Suprapubic skin (tissue), 4 donors: ENCODE measurements at places on chromosomes 3 and 15. TPM values are rescaled to one million over a fixed set of nuclear protein-coding genes. Genes with fewer than 3 reads are reported as not detected.

Gene RETNLB
- total RNA-seq = not detected

- DNase-seq = no peak
These were observed 143.3 kb downstream of the TCF12 start for GRCh38 chr15:57061696-57062095.

DNA sequence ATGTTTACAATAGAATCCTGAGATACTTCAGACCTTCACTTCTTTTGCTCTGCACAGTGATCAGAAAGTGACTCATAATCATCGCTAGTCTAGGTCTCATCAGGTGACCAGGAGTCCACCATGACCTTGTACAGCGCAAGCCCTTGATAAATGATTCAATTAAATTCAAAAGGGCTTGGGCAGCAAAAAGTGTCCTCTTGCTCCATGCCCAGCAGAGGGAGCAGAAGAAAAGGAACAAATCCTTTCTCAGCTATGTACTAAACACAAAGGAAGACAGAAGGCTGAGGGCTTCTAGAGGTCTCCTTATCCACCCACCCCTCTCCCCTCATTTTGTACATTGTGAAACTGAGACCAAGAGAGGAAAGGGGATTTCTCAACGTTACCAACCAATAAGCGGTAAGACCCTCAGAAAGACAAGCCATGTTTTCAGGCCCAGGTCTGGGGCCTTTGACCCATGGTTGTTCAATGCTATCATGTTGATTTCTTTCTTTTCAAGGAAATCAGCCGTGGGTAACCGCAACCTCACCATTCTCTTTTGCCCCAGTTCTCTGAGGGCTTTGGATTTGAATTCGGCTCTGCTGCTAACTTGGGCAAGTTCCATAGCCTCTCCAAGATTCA lies 74.8 kb downstream of the AQP9 start:
- no peak for DNase-seq

Gene FSTL1
- 64.2 TPM for total RNA-seq

DNA sequence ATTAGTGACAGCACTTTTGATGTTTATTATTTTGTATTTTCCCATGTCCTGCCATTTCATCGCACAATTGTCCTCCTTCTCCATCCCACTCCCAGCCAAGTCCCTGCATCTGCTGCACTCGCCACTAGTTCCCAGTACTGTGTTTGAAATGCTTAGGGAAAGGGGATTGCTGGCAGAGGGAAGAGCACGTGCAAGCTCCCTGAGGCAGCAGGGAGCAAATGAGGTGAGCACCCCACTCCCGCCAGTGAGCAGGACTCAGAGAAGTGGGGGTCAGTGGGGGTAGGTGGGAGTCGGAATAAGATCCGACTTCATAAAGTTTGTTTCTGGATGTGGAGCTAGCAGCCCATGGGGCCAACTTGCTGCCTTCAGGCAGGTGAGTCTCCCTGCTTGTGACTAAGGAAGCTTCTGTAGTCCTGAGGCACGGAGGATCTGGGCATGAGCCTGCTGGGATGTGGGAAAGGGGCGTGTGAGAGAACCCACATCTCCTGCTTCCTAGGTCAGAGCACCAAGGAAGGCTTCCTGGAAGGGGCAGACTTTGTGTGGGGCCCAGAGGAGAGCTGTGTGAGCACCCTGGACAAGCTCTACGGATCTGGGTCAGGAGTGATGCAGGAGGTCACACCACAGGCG lies 99.7 kb upstream of the TLE3 start:
- no peak for DNase-seq

Gene CLCN2
- 2.1 TPM for total RNA-seq

DNA sequence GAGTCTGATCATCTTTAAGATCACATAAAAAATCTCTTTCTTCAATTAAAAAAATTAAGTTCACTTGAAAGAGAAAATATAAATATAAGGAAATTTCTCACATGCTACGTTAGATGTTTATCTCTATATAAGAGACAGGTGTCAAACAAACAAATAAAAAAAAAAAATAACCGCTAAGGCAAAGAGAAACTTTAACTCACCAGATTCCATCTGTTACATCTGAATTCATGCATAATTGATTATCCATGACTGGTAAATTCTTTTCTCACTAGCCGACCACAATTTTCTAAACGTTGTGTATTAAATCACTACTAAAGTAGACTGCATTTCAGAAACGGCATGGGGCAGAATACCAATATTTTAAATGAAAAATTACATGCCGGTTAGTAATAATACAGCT lies 9.6 kb upstream of the SATB1 start:
- no peak for DNase-seq

GRCh38 chr3:169668072-169668956 lies 4.8 kb upstream of the MECOM start:
- DNase-seq = no peak

Gene PLAAT1
- total RNA-seq = 0.81 TPM

- DNase-seq = no peak
These were observed 226.0 kb downstream of the DIPK2A start for GRCh38 chr3:144197582-144197981.
